Left forelimb (tissue), 1 donor: ENCODE measurements at places on chromosomes 7 and 10.

GRCh38 chr7:87852306-87852705 lies 23.9 kb downstream of the SLC25A40 start:
- no peak for DNase-seq

DNA sequence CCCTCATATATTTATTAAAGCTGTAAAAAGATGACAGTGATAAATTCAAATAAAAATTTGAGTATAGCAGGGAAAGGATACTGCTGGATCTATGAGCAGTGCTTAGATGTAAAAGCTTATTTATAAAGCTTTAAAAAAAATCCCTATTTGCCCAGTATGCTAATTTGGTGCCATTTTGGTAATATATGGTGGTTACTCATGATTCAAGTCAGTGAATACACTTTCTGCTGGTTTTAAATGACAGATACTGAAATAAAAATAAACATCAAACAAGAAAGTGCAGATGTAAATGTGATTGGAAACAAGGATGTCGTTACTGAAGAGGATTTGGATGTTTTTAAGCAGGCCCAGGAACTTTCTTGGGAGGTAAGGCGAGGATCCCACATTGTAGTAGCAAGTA lies 134.4 kb upstream of the SAMD8 start:
- DNase-seq = no peak

DNA sequence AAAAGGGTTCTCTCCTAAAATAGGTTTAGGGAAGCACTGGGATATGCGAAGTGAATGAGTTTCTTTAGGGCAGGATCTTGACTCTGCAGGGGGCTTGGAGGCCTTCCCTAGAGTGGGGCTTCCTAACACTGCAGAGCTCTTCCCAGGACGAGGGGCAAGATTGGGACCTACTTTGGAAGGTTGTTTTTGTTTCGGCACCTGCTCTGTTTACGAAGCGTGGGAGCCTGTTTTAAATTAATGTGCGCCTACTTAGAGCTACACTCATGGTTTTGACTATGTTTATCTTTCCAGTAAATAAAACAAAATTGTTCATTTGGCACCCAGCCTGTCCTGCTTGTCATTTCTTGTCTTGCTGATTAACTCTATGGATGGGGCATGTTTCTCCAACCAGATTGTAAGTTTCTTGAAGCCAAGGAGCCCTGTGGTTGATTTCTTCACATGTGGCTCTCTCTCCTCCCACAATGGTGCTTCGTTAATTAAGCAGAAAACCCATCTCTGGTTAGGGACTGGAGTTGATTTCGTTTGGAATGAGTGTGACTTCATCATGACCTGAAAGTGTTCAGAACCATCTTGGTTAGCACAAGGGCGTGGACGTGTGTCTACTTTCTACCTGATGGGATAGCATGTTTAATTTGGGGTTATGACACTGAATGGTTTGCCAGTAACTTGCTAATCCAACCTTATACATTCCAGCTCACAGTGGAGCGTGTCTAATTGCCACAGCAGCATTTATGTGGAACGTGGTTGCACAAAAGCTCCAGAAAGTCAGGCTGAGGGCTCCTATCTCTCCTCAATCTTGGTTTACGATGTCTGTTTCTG lies 98.1 kb downstream of the TCF7L2 start:
- DNase-seq = no peak

DNA sequence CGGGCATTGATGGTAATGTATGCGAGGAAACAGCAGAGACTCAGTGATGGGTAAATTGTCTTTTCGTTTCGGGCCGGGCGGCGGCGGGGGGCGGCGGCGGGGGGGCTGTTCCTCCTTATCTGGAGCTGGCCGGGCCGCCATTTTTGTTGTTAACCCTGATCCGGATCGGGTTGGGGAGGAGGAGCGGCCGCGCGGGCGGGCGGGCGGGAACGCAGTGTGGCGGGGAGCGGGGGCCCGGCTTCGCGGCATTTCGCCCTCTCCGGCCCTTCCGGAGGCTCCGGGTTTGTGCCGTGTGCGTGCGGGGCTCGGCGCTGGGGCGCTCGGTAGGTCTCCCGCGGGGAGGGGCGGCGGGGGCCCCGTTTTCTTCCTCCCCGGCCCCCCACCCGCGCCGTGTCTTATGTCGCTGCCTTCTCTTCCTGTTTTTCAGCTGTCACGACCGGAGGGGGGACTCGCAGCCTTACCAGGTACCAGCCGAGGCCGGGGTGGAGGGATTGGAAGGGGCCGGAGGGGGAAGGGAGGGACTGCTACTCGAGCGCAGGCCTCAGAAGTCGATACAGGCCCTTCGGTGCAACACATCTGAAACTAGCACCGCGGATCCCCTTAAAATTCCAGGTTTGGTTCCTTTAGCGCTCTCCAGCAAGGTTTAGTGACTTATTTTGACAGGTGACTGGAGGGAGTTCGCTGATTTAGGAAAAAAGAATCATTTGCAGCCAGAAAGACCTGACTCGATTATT lies 820 bp downstream of the WAC start:
- peak; percentile 78 for DNase-seq

GRCh38 chr10:35503578-35503977 lies 101.6 kb upstream of the GJD4 start:
- DNase-seq = no peak

DNA sequence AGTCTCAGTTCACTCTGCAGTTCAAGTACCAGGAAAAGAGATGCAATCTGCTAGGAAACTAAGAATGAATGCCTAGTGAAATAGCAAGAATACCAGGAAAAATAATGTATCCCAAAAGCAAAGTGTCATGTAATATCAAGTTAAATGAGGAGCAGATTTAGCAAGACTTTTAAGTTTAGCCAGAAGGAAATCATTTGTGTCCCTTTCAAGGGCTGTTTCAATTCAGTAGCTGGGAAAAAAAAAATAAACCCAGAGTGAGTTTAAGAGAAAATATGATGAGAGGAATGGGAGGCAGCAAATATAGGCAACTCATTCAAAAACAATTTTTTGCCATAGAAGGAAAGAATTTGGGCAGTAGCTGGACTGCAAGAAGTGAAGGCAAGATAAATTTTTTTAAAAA lies 135.8 kb downstream of the DGKB start:
- DNase-seq = no peak

GRCh38 chr10:58967551-58968388 lies 208.7 kb upstream of the PHYHIPL start:
- DNase-seq = no peak

- DNase-seq = no peak
Measured at GRCh38 chr10:45463244-45464116, 89.5 kb downstream of the ALOX5 start.

GRCh38 chr7:131369354-131369753 lies 41.7 kb downstream of the MKLN1 start:
- no peak for DNase-seq

GRCh38 chr7:5064391-5065106 lies 18.9 kb downstream of the RBAK start:
- DNase-seq = no peak
